ENCODE measurements at places on chromosomes 16 and 17.

GRCh38 chr16:81885976-81886586 is 107.0 kb downstream of the PLCG2 start:
- peak; percentile 16 for DNase-seq

DNA sequence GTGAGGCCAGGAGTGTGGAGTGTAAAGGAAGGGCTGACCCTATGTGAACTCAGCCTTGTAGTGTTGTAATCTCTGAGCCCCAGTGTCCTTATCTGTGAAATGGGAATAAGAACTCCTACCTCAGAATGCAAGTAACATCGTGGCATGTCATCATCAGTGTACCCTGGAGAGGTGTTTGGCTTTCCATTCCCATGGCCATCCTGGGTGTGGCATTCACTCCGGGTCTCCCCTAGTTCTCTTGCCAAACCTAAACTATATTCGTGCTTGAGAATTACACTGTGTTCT is 1.9 kb downstream of the NXPH3 start:
- peak; percentile 29 for DNase-seq

DNA sequence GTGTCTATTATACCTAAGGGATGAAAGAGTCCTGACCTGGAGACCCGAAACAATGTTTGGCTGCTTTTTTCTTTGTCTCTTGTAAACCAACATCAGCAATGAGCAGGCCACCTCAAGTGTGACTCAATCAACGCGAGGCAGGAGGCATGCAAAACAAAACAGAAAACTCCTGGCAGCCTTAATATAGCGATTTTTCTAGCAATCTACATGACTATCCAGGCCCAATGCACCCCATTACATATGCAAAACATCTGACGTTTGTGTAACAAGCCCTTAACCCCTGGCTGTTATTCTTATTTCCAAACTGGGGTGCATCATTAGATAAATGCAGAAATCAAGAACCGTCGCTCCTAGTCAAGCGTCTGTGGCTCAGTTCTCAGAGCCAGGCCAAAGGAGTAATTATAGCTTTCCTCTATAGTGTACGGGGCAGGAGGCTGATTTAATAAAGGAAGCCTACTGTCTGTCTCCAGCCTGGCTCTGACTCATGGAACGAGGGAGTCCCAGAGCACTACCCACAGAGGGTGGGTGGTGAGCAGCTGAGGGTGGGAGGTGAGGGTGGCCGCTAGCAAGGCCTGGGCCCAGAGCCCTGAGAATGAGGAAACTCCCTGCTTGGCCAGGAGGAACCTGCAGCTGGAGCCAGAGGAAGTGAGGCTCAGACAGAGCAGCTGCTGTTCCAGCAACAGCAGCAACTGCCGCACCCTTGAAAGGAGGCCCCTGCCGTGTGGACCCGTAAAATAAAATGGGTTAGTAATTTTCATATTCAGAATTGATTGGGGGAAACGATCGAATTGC is 43.9 kb downstream of the CHD9 start:
- DNase-seq: no peak

DNA sequence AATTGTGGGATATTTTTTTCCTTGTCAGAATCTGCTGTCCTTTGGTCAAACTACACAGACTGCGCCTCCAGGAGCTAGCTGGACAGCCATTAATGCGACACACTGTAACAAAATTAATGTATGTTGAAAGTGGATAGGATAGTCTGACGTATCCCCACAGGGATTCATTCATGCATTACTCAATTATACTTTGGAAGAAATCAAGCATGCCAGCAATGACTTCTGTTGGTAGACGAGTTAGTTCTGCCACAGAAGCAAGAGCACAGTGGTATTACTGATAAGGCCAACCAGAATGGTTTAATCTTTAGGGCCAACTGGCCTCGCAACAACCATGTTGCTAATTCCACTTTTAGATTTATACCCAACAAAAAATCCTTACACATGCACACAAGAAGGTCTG is 106.4 kb upstream of the TOB1 start:
- peak; percentile 25 for DNase-seq

DNA sequence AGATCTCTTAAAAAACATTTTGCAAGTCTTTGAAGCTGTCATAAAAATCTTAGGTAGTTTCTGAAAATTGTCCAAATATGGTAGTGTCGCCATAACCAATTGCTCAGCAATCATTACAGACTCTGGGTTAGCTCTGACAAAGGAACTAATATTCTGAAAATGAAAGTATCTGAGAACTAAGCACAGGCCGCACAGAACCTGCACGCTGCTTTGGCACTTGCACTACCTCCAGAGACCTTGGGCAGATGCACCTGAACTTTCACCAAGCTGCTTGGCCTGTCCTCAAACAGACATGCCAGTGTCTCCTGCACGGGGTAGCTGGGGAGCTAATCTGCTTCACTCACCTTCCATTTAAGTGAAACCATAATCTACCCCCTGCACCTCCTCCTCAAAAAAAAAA is 317.0 kb downstream of the MAF start:
- no peak for DNase-seq

GRCh38 chr17:69228576-69228975 is at the start of gene ABCA10:
TSS of gene ABCA10 (minus strand) at chr17:69228824. CDS start at chr17:69225358, 3,466 bp downstream.
- DNase-seq: no peak

GRCh38 chr17:47844227-47844626 is 3.2 kb upstream of the SCRN2 start:
- no peak for DNase-seq

GRCh38 chr17:50354776-50355175 is 8.8 kb downstream of the XYLT2 start:
- DNase-seq: no peak

Data from hematopoietic multipotent progenitor cell treated with erythropoietin and hydrocortisone succinate and interleukin-3 and kit ligand, for 15 days (in vitro differentiated cells).